ENCODE measurements at places on chromosomes 2 and 18.

DNA sequence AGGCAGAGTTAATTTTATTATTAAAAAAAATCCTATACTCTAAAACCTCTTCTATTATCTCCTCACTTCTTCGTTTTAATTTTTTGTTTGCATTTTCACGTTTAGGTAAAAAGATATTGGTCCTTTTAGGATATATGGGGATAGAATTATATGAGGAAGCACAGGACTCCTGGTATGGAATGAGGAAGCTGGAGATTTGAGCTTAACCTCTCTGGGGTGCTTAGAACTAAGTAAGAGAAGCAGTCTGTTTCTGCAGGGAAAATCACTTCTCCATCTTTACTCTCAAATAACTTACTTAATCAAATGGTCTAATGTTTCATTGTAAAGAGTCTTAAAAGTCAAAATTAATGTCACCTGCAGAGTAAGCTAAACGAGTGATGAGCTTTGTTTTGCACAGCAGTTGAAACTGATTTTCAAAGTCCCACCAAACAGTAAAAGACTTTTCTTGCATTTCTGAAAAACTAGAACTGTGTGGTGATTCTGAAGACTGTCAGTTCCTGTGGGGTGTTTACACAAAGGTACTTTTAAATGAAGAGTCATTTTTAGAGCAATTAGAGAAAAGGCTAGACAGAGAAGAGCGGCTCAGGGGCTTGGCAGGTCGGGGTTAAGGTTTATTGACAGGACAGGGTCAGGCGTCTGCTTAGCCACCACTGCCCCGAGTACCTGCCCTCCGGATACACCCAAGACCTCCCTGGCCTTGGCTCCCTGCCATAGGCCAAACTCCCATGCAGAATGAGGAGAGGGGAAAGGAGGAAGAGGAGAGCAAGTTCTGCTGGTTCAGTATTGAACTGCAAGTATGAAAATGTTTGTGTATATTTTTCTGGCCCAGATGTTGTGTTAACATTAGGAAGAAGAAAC, 21.6 kb downstream of the METAP1D start:
- no peak for DNase-seq

GRCh38 chr2:145799595-145800108, 1279.7 kb upstream of the ZEB2 start:
- DNase-seq: no peak

GRCh38 chr18:55322178-55322735, 265.7 kb downstream of the TCF4 start:
- peak; percentile 91 for DNase-seq

DNA sequence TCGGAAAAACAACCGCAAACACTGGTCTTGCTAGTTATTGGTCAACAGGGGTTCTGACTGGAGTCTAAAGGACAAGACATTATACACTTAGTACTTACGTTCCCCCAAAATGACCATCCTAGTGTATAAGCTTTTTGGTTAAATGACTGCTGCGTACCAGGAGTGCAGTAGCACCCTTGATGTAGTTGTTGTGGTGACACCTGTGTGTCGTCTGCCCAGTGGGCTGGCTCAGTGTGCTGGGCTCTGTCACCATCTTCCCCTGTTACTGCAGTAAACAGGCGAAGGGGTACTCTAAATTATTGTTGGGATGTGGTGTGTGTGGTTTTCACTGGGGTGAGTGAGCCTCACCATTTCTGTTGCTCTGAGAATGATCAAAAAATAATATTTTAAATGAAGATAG, 76.2 kb downstream of the MAPRE2 start:
- DNase-seq: no peak

DNA sequence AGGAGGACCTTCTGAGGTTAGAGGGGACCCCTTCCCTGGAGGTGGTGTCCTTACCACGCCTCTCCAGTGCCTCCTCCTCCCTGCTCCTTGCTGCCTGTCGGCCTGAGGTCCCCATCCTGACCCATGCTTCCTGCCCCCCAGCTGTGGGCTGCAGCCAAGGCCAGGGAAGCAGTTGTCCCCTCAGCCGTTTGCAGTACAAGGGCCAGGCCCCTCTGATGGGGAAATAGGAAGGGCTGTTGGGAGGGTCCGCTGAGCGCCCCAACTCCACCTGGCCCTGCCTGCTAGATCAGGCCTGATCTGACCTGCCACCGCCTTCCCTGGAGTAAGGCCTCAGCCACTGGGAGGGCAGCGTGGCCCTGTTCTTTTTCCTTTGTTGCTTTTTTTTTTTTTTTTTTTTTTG, 219.8 kb downstream of the KLHL29 start:
- DNase-seq: no peak

Measured in skeletal muscle cell (primary cell).